OCI-LY7 (cell line): ENCODE measurements at places on chromosomes 16 and 17. TPM values are rescaled to one million over a fixed set of nuclear protein-coding genes. Genes with fewer than 3 reads are reported as not detected.

The ABAT gene
- total RNA-seq: 4.1 and 6.7 TPM in 2 replicates

The ZFP3 gene
- 0.34 and 0.65 TPM in 2 replicates for total RNA-seq

The SRCIN1 gene
- total RNA-seq: 4.6 and 4.9 TPM in 2 replicates

The DCXR gene
- total RNA-seq: 132 and 138 TPM in 2 replicates

The IL17C gene
- total RNA-seq: 0.50 and 0.86 TPM in 2 replicates

The CNGB1 gene
- total RNA-seq: not detected in 2 replicates

The CFAP52 gene
- total RNA-seq: not detected in 2 replicates

The ADAM11 gene
- 1.1 and 1.4 TPM in 2 replicates for total RNA-seq

The TMEM132E gene
- total RNA-seq: not detected in 2 replicates

The WFIKKN1 gene
- total RNA-seq: 0.81 and 1.2 TPM in 2 replicates

The MTSS2 gene
- 0.17 and 0.33 TPM in 2 replicates for total RNA-seq

GRCh38 chr16:77790912-77791311 lies 2.5 kb downstream of the VAT1L start:
- no peak for DNase-seq

- no peak for DNase-seq
These were observed 14.2 kb upstream of the CRK start for GRCh38 chr17:1470071-1470754.

- no peak for DNase-seq
These were observed at the start of gene TBC1D16 for GRCh38 chr17:80035687-80035936. Gene TBC1D16 (minus strand): TSS chr17:80035872. CDS start chr17:80013547, 22,325 bp downstream.

GRCh38 chr17:70276906-70277305 lies 107.6 kb downstream of the KCNJ2 start:
- DNase-seq: no peak

GRCh38 chr17:78330570-78331224 lies 29.2 kb downstream of the SOCS3 start:
- DNase-seq: no peak

DNA sequence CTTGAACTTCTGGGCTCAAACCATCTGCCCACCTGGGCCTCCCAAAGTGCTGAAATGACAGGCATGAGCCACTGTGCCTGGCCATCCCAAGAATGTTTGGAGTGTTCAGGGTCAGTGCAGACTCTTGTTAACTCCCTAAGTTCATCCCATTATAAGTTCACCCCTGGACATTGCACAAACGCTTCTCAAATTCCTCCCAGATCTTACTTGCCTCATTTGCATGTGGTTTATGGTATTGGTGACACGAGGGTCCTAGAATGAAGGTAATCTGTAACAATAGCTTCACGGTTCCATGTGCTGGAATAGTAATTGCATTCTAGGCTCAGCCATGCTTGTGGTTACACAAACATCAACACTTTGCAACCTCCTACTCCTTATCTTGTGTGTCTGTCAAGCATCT lies 5.0 kb upstream of the CCDC42 start:
- DNase-seq: no peak

GRCh38 chr17:48181653-48182052 lies 74.1 kb downstream of the SNX11 start:
- no peak for DNase-seq

DNA sequence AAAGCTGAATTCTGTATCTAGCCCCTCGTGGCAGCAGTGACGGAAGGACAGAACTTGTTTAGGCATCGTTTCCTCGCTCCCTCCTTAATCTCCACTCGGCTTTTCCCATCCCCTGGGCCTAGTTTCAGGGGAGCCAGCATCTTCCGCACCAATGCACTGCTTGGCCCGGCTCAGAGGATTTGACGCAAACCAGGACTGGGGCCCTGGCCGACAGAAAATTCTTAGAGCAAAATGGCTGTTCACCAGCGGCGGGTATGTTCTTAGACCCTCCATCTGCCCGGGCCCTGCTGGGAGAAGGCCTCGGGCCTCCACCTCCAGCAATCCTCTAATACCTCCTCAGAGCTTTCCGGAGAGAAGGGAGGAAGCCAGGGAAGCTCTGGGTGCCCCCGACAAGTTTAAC lies 54.6 kb downstream of the TBC1D16 start:
- DNase-seq: no peak

DNA sequence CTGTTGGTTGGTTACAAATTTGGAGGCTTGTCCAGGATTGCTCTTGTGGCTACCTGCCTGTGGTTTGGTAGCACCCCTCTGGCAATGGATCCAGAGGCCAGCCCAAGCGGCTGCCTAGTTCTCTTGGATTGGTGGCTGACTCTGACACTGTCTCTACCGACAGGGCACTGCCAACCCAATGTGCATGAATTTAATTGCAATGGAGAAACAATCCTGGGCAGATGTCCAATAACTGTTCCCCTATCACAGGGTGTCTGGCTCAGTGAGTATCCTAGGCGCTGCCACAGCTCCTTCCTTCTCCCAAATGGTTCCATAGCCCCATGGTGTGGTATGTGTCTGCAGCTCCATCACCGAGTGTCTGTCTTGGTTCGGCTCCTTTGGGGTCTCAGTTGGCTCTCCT lies 19.5 kb downstream of the N4BP1 start:
- no peak for DNase-seq

DNA sequence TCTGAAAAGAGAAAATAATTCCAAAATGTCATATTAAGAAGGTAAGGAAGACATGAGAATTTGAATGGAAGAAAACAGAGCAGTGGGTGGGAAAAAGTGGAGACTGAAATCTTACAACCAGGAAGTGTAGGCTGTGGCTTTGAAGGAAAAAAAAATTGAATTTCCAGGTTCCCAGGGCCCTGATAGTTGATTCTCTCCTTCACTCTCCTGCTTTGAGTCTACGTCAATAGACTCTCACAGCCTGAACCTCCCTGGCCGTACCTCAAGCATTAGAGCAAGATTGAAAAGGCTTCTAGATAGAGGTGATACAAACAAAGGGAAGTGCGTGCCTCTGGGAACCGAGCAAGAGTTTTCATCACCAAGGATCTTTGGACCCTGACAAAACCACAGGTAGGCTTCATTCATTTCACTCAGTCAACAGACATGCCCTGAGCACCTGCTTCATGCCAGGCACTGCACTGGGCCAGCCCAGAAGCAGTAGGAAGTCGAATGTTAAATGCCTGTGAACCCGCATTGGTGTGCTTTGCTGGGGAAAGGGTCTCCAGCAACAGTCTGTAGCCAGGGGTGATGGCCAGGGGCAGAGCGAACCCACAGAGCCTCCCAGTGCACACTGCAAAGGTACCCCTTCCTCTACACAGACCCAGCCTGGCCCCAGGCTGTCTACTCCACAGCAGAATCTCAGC lies 163.9 kb downstream of the SLC39A11 start:
- DNase-seq: no peak

- DNase-seq: no peak
These were observed 9.3 kb upstream of the CDK3 start for GRCh38 chr17:75991396-75991795.

DNA sequence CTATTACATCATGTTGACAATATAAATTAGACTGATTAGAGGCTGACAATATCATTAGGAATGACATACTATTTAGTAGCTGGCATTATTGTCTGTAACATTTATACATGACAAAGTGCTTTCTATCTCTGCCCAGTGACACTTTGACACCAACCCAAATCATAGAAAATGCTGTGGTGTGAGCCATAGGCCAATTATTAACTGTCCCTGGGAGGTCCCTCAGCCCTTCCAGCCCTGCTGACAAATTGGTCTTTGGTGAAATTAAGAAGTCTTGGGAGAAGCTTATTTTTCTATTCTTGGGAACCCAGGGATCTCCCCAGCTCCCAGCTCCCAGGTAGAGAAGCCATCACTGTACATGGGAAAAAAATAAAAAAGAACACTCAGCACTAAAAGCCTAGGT lies 179.6 kb downstream of the AIPL1 start:
- no peak for DNase-seq
